Activated T-helper 9 cell treated with anti-CD3 and anti-CD28 coated beads, Interleukin-2, amount 50 U/mL, for 16 hours (primary cell): ENCODE measurements at places on chromosomes 12 and 14.

GRCh38 chr14:23483236-23483854 lies 13.8 kb downstream of the NGDN start:
- DNase-seq: no peak

- DNase-seq: no peak
Observed at GRCh38 chr12:57129321-57129842, 1.1 kb downstream of the LRP1 start.

GRCh38 chr14:87066221-87066817 lies 926.7 kb downstream of the GALC start:
- no peak for DNase-seq

- DNase-seq: no peak
Observed at GRCh38 chr12:1616233-1617066, 12.6 kb upstream of the WNT5B start.

DNA sequence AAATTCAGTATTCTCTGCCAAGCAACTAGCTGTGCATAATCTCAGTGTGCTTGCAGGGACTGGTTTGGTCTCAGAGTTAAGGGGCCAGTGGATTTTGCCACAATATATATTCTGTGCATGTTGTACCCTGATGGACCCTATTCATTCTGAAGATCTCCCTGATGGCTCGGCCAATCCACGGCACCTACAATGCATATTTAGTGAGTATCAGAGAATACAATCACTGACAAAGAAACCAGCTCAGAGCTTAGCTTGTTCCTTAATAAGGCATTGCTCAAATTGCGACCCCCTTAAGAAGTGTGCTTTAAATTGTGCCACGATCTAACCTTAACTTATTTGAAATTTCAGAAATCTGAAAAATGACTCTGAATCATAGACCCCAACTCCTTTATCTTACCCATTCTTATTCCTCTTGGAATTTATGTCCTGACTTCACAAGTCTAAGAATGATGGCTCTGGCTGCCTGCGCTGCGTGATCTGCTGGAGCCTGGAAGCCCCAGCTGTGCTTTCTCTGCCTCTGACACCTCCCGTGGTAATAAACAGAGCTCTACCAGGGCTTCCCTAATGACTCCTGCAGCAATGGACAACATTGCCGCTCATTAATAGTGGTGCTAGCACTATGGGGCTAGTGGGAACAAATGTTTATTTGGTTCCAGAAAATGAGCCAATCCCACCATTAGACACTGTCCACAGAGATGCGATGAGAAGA lies 9.0 kb upstream of the DCAF4 start:
- no peak for DNase-seq

DNA sequence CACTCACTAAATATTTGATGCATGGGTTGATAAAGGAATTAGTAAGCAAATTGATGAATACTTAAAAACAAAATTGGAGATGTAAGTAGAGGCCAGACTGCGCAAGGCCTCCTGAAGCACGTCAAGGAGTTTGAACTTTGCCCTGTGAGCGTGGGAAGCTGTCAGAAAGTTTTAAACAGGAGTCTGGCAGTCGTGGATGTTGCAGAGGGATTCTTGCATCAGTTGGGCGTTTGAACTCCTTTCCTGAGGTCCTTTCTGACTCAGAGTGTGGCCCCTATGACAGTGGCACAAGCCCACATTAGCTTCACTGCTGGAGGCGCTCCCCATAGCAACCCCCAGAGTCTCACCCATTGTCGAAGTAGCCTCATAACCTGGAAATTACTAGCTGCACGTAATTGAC lies 17.9 kb upstream of the IL22 start:
- no peak for DNase-seq

GRCh38 chr12:87943762-87944161 lies 85.4 kb downstream of the C12orf50 start:
- DNase-seq: no peak

GRCh38 chr14:20494935-20495766 lies 10.2 kb upstream of the RNASE10 start:
- DNase-seq: no peak

GRCh38 chr12:77609016-77609415 lies 221.7 kb upstream of the NAV3 start:
- no peak for DNase-seq

DNA sequence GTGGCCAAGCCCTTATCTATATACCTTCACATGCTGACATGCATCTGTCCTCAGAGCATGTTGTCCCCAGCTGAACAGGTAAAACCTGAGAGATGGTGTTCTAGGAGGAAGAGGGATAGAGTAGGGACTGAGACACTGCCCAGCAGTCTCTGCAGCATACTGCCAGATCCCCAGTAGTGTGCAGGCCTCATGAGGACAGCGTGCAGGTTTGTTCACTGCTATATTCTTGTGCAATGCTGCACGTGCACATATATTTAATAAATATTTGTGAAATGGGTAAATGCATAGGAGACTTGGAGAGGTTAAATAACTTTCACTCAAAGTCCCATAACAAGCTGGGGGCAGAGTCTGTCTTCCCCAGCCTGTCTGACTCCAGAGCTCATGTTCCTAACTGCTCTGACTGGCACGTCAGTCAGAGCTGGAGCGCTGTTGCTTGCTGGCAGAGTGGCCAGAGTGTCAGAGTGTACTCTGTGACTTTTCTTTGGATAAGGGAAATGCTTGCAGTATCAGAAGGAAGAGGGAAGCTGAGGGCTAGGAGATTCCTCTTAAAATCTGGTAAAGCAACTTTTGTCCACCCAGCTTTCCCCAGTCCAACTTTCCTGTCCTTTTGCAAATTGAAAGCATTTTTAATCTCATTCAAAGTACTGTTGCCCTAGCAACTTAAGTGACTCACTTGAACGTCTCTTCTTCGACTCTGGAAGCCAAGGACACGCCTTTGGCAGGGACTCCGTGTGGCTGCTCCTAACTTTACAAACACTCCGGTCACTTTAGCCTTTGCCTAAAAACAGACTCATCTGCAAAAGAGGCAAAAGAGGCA lies 14.9 kb upstream of the POLR3B start:
- DNase-seq: no peak

DNA sequence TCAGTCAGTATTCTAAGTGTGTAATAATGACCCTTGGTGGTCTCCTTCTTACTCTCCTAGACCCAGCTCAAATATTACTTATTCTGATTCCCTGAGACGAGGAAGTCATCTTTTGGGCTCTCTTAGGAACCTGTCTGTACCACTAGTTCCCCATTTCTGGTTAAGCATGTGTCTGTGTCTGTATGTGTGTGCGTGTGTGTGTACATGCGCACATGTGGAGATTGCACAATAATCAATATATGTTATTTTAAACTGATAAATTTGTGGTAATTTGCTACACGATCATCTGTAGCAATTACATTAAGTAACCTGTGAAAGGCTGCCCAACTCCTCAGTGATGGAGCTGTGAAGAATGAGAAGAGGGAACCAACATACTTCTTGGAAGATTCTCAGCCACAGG lies 132.2 kb downstream of the ASCL4 start:
- DNase-seq: no peak

DNA sequence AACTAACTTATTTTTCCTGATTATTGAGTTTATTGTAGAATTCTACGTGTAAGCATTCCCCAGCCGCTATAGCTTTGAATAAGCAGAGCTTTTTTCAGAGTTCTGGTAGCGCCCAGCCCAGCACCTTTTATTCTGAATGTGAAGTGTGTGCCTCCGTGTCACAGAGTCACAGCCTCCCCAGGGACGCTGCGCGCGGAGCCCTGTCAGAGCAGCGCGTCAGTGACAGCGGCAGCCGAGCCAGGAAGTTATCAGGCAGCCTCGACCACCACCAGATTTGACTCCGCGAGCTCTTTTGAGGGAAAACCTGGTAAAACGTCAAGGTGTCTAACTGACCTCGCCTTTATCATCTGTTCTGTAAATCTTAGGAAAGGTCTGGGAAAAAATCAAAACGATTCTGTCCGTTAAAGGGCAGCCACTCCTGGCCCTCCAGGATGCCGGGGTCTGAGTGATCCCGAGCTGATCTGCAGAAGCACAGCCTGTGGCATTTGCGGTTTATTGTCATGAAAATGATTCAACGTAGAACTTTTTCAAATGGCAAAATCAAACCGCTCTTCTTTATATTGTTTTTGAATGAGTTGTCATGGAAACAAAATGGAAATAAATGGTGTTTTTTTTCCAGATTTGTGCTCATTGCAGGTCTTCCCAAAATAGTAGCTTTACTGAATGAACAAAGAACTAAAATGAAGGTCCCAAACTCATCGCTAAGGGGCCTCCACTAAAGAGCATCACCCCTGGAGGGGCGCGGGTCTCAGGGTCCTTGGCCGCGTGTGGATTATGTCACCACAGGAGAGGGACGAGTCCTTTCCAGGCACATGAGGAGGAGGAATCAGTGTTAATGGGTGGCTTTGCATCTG lies 43.1 kb upstream of the MMP17 start:
- DNase-seq: no peak

DNA sequence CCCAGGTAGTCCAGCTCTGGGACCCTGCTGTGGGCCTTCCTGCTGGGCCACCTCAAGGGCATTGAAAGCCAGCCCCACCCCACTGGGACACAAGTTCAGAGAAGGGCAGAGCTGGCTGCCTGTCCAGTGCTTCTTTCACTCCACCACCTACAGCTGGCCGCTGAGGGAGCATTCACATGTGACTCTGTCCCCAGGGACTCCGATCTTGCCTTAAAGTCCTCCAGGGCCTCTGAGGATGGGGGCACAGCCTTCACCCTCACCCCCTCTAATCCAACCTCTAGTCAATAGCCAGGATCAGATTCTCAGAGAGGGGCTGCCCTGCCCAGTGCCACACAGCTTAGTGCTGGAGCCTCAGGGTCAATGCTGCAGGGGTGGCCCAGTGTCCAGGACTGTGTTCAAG lies 5.0 kb upstream of the CYP46A1 start:
- DNase-seq: no peak

DNA sequence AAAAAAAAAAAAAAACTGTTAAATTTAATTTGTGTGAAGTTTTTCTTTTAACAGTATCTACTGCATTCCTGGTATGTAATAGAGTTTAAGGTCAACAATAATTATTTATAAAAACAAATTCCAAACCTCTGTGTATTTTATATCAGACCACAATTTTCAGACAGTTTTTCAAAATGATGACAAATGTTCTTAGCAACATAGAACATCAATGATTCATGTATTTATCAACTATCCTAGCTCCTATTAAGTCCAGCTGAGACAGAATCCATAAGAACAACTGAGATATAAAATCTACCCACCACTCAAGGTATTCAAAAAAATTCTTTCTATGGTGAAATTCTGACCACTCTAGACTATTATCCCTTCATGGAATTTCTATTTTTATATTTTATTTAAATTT lies 144.5 kb downstream of the EPS8 start:
- DNase-seq: no peak

DNA sequence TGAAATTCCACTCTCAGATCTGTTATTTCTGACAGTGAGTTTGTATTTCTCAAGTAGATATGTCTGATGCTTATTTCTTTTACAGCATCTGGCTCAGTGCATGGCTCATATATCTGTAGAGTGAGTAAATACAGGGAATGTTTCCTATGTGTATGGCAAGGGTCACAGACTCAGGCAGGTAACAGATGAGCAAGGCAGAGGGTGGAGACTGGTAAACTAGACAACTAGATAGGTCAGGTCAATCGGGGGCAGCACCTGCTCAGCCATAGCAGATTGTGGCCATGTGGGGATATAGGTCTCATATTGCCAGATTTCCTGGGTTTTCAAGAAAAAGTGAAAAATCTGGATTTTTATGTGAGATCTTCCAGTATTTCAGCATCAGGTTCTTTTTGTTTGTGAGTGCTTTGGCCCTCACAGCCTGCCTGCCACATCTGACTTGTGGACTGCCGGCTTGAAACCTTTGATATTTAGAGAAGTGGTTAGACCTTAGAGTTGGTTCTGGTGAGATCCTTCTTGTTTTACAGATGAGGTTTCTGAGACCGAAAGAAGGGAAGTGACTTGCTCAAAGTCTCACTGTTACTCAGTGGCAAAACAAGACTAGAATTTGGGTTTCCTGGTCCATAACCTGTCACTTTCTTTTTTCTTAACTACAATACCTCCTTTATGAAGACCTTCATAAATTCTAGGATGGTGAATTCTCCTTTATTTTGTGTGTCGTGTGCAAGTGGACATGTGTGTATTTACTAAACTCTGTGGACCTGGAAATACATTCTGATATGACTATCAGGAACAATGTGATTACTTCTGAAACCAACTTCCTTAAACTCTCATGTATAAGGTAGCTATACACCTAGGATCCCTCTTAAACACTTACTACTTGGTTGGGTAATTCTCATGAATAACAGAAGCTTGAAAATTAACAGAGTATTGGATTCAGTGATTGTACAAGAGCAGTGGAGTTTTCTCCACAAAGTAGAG lies 34.4 kb downstream of the PROX2 start:
- no peak for DNase-seq

- no peak for DNase-seq
Observed at GRCh38 chr12:60227916-60228315, 632.1 kb downstream of the SLC16A7 start.

DNA sequence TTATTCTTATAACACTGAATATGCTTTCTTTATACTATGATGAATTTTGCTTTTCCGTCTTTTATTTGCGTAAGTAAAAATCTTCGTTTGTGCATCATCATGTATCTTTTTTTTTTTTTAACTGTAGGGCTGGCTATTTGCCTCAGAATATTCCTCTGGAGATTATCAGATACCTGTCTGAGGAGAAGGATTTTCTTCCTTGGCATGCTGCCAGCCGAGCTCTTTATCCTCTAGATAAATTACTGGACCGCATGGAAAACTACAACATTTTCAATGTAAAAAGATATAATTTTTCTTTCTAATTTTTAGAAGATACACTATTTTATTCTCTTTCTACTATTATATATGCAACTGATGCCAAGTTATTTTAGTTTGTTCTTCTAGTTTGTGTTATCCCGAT lies 346.6 kb downstream of the TRHDE start:
- no peak for DNase-seq

- no peak for DNase-seq
Observed at GRCh38 chr14:34172550-34173368, 221.9 kb upstream of the EGLN3 start.

DNA sequence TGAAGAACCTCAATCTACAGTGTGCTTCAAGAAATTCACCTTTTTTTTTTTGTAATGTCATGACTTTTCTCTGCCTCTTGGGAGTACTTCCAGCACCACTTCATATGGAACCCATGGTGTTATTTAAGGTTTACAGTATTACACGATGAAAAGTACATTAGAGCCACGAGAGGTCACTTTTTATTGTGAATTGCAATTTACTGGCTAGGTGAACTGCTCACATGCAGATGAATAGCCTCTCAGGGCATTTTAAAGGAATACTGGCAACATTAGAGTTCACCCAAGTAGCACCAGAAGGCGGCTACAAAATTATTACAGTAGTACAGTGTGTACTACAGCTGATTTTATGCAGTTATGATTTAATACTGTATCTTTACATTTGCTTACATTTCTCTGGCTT lies 99.1 kb upstream of the PPP4R3A start:
- DNase-seq: no peak

DNA sequence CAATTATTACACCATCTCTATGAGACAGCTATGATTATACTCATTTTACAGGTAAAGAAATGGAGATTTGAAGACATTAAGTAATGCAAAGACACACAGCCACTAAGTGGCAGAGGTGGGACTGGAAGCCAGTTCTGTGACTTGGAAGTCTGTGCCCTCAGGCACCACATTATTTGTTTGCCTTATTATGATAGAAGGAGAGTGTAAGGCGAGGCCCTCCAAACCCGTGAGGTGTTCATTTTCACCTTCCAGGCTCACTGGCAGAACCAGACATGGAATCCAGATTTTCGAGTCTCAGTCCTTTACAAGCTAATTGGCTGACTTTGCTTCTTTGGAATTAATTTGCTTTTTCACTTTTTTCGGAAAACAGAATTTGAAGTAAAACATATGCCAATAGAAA lies 107.9 kb downstream of the CAND1 start:
- no peak for DNase-seq
